ENCODE measurements at places on chromosomes 13 and 19. TPM values are rescaled to one million over a fixed set of nuclear protein-coding genes. Genes with fewer than 3 reads are reported as not detected.

The IER2 gene
- total RNA-seq, result 231 TPM

The LGALS13 gene
- total RNA-seq, result not detected

The SMIM44 gene
- not detected for total RNA-seq

The NPHS1 gene
- total RNA-seq, result not detected

DNA sequence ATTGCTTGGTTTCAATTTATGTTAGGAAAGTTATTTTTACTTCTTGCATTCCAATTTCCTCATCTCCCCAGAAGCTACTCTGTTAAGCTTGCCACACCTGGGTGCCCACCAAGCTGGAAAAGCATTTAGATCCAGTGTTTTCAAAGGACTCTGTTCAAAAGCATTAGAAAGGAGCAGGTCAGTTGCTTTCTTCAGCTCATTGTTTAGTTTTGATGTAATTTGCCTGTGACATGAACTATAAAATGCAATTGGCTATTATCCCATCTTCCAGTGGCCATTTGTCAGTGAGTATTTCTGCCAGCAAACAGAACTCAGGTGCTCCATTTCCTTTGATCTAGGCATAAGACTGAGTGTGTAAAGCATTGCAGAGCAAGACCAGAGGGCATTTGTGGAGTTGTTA lies 46.7 kb upstream of the RNF113B start:
- no peak overlapping the region for H3K4me3 ChIP-seq
- H3K4me1 ChIP-seq, result no peaks in the 10 kb centered on the region
- no peaks in the 10 kb centered on the region for H3K36me3 ChIP-seq
- DNase-seq, result no peak
- peaks cover 1% of the 10 kb centered on the region for H3K27me3 ChIP-seq

- no peak for DNase-seq
- H3K27me3 ChIP-seq, result peaks cover 12% of the 10 kb centered on the region
- no peak overlapping the region for H3K4me3 ChIP-seq
Measured at GRCh38 chr13:106919133-106919532, 351.2 kb upstream of the ARGLU1 start.

GRCh38 chr13:89726690-89727435 lies 1620.6 kb upstream of the MIR17HG start:
- H3K4me1 ChIP-seq, result no peaks in the 10 kb centered on the region
- no peaks in the 10 kb centered on the region for H3K36me3 ChIP-seq
- DNase-seq, result no peak
- H3K27ac ChIP-seq, result no peak overlapping the region
- H3K4me3 ChIP-seq, result no peak overlapping the region
- H3K27me3 ChIP-seq, result no peaks in the 10 kb centered on the region

- H3K4me1 ChIP-seq, result no peaks in the 10 kb centered on the region
- no peaks in the 10 kb centered on the region for H3K36me3 ChIP-seq
- H3K27me3 ChIP-seq, result peaks cover 16% of the 10 kb centered on the region
- DNase-seq, result no peak
Measured at GRCh38 chr13:32852526-32852925, 163.7 kb upstream of the KL start.

GRCh38 chr13:55345224-55345623 lies 1795.5 kb upstream of the PRR20A start:
- H3K4me3 ChIP-seq, result no peak overlapping the region
- H3K27me3 ChIP-seq, result no peaks in the 10 kb centered on the region
- no peaks in the 10 kb centered on the region for H3K36me3 ChIP-seq
- no peak overlapping the region for H3K27ac ChIP-seq
- H3K4me1 ChIP-seq, result no peaks in the 10 kb centered on the region
- no peak for DNase-seq

- H3K4me1 ChIP-seq, result no peaks in the 10 kb centered on the region
- no peak overlapping the region for H3K27ac ChIP-seq
- H3K27me3 ChIP-seq, result no peaks in the 10 kb centered on the region
- H3K4me3 ChIP-seq, result no peak overlapping the region
- H3K36me3 ChIP-seq, result peaks cover 46% of the 10 kb centered on the region
- no peak for DNase-seq
Measured at GRCh38 chr19:19345232-19345631, 24.6 kb downstream of the MAU2 start.

GRCh38 chr19:27774337-27774736 lies 1438.6 kb downstream of the UQCRFS1 start:
- H3K4me1 ChIP-seq, result no peaks in the 10 kb centered on the region
- no peak overlapping the region for H3K27ac ChIP-seq
- H3K4me3 ChIP-seq, result no peak overlapping the region

GRCh38 chr19:31223740-31224534 lies 125.3 kb downstream of the TSHZ3 start:
- DNase-seq, result no peak
- H3K27ac ChIP-seq, result no peak overlapping the region
- H3K27me3 ChIP-seq, result peaks cover 2% of the 10 kb centered on the region
- no peak overlapping the region for H3K4me3 ChIP-seq
- H3K36me3 ChIP-seq, result no peaks in the 10 kb centered on the region

GRCh38 chr19:8370176-8371010 lies 6.4 kb downstream of the ANGPTL4 start:
- no peak for DNase-seq
- no peak overlapping the region for H3K4me3 ChIP-seq
- H3K27ac ChIP-seq, result no peak overlapping the region
- H3K36me3 ChIP-seq, result no peaks in the 10 kb centered on the region
- H3K27me3 ChIP-seq, result peaks cover 23% of the 10 kb centered on the region

GRCh38 chr19:924553-925086 lies 1.2 kb upstream of the ARID3A start:
- H3K36me3 ChIP-seq, result no peaks in the 10 kb centered on the region
- H3K4me3 ChIP-seq, result peak overlapping the region; percentile 75
- DNase-seq, result peak; percentile 48
- H3K27ac ChIP-seq, result peak overlapping the region; percentile 67
- peaks cover 3% of the 10 kb centered on the region for H3K27me3 ChIP-seq
- H3K4me1 ChIP-seq, result peaks cover 20% of the 10 kb centered on the region

DNA sequence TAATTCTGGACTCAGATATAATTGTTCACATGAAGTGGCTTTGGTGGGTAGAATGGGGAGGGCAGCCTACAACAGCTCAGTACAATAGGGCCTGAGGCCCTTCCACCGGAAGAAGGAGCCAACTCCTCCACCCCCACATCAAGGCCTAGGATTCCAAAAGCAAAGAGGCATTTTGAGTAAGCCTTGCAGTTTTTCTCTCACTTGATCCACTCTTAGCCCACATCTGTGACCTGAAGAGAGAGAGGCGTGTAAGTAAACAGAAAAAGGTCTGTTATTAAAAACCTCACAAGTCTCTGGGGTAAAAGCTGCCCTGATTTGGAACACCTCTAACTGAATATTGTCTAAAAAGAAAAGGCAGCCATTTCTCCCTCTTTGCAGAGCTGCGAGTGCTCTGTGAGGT lies 214.1 kb upstream of the KL start:
- H3K36me3 ChIP-seq, result no peaks in the 10 kb centered on the region
- no peak overlapping the region for H3K4me3 ChIP-seq
- peaks cover 18% of the 10 kb centered on the region for H3K27me3 ChIP-seq

DNA sequence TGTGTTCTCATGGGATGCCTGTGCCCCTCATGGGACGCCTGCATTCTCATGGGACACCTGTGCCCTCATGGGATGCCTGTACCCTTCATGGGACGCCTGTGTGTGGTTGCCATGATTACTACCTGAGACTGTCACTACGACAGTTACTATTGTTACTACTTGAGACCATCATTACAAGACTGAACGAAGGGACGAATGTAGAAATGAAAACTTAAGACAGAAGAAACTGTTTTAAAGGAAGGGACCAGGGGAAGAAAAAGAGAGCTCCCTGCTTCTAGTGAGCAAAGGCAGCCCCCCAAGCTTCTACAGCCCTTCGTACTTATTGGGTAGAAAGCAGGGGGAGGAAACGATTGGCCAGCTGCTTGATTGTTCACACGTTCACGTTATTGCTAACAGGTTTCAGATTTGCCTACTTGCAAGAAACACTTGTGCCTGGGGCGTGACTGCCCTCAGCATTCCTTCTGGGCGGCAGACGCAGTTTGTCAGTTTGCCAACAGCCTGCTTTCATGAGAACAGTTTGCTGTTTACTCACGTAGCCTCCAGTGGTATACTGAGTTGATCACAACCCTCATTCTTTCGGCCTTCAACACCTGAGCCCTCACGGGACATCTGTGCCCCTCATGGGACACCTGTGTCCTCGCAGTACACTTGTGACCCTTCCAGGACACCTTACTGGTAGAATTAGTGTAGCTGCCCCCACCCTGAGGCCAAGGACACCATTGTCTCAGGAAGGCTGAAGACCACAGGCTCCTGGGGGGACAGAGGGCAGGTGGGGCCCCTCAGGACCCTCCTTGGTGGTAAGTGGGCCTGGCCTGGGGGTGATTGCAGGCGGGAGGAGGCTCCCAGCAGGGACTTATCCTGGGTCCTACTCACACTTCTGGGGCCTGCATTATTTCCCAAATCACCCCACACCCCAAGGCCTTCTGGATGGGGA lies 2.5 kb upstream of the S1PR4 start:
- peak overlapping the region; percentile 76 for H3K4me3 ChIP-seq
- H3K27me3 ChIP-seq, result no peaks in the 10 kb centered on the region
- peak overlapping the region; percentile 94 for H3K27ac ChIP-seq
- peaks cover 37% of the 10 kb centered on the region for H3K36me3 ChIP-seq

DNA sequence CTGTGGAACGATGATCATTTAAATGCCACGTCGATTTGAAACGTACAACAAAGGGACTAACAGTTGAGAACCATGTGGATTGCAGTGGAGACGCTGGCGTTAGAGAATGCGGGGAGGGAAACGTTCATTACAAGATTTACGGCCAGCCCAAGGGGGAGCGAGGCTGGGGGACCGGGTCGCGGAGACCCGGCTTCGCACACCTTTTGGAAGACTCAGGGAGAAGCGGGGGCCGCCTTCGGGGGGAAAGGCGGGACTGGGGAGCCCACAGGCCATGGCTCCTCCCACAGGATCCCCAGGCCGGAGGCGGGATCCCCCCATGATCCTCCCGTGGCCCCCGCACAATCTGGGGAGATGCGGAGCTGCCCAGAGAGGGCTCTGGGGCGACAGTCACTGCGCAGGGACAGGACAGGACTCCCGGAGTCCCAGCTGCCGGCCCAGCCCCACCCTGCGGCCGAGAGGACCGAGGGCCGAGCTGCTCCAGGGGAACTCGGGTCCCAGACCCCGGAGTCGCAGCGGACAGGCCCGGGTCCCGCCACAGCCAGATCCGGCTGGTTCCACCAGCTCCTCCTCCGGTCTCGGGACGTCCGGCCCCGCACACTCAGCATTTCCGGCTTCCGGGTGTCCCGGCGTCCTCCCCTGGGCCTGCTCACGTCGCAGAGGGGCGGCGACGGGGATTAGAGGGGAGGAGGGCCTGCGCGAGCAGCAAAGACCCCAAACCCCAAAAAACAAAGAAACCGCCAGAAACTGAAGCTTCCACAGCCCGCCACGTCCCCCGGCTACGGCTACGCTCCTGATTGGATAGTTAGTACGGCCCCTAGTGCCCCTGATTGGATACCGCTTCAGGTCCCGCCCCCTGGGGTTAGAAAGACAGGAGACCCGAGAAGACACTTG lies 21.1 kb upstream of the OR10H1 start:
- H3K36me3 ChIP-seq, result no peaks in the 10 kb centered on the region
- H3K4me1 ChIP-seq, result peaks cover 26% of the 10 kb centered on the region
- H3K27ac ChIP-seq, result peak overlapping the region; percentile 99
- DNase-seq, result peak; percentile 96

- H3K36me3 ChIP-seq, result no peaks in the 10 kb centered on the region
- peaks cover 44% of the 10 kb centered on the region for H3K4me1 ChIP-seq
- H3K27ac ChIP-seq, result peak overlapping the region; percentile 31
- DNase-seq, result peak; percentile 37
- no peaks in the 10 kb centered on the region for H3K27me3 ChIP-seq
Measured at GRCh38 chr19:13190781-13191540, 40.8 kb downstream of the IER2 start.

- H3K4me3 ChIP-seq, result no peak overlapping the region
- DNase-seq, result peak; percentile 92
- H3K27ac ChIP-seq, result no peak overlapping the region
- peaks cover 32% of the 10 kb centered on the region for H3K4me1 ChIP-seq
- peaks cover 17% of the 10 kb centered on the region for H3K36me3 ChIP-seq
Measured at GRCh38 chr13:114142640-114143490, 10.4 kb upstream of the RASA3 start.

DNA sequence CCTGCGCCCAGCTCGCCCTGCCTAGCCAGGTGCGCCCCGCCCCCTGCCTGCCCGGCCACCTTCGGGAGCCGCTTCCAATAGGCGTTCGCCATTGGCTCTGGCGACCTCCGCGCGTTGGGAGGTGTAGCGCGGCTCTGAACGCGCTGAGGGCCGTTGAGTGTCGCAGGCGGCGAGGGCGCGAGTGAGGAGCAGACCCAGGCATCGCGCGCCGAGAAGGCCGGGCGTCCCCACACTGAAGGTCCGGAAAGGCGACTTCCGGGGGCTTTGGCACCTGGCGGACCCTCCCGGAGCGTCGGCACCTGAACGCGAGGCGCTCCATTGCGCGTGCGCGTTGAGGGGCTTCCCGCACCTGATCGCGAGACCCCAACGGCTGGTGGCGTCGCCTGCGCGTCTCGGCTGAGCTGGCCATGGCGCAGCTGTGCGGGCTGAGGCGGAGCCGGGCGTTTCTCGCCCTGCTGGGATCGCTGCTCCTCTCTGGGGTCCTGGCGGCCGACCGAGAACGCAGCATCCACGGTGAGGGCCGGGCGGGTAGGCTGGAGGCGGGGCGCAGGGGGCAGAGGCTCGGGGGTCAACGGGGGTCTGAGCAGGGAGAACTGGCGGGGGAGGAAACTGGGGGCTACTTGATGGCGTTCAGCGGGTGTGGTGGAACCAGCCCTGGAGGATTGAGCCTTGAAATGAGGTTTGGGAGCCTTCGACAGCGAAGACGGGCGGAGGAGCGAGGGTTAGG lies at the start of gene SPINT2:
TSS of gene SPINT2 (plus strand) at position 88 of the 727 bp plus-strand sequence. CDS start at position 408, 320 bp downstream.
- H3K4me3 ChIP-seq, result peak within 1 kb of the TSS; percentile 67
- no peak for DNase-seq
- H3K27me3 ChIP-seq, result peaks cover 6% of the 10 kb centered on the region
- H3K27ac ChIP-seq, result peak within 1 kb of the TSS; percentile 50
- H3K36me3 ChIP-seq, result no peaks in the 10 kb centered on the region

DNA sequence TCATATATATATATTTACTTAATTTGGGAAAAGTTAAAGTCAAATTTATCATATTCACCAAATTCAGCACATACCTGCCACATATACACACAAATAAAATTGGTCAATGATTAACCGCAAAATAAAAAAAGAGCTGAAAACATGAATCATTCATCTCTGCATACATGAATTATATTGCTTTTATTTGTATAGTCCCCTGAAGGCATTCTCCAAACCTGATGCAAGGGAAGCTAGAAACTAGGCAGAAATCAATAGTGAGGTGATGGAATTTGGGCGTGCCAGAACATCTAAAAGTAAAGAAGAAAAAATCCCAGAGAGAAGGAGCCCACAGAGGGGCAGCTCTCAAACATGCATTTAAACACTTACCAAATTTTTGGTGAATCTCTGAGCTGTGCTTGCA lies 60.1 kb downstream of the UFM1 start:
- no peaks in the 10 kb centered on the region for H3K4me1 ChIP-seq
- no peak overlapping the region for H3K27ac ChIP-seq
- H3K4me3 ChIP-seq, result no peak overlapping the region

All from activated CD4-positive, alpha-beta memory T cell treated with anti-CD3 and anti-CD28 coated beads, Interleukin-2, amount 10 ng/mL, durations not matched to agents 7 days and 5 days (primary cell).